ENCODE measurements at places on chromosomes 1 and 21. TPM values are rescaled to one million over a fixed set of nuclear protein-coding genes. Genes with fewer than 3 reads are reported as not detected.

ADORA3 gene
- total RNA-seq: 1.2 TPM

TFAP2E gene
- total RNA-seq: 5.5 TPM

UMODL1 gene
- 0.16 TPM for total RNA-seq

HES5 gene
- total RNA-seq: 65.1 TPM

KCNA2 gene
- total RNA-seq: 12.1 TPM

TLR5 gene
- 4.9 TPM for total RNA-seq

FMN2 gene
- 30.8 TPM for total RNA-seq

GCSAML gene
- 0.82 TPM for total RNA-seq

GBP6 gene
- total RNA-seq: 0.38 TPM

Data from camera-type eye (tissue), 1 donor.